ENCODE measurements at places on chromosomes 12 and 14.

- no peak for DNase-seq
Measured at GRCh38 chr12:99388671-99389195, 258.8 kb upstream of the GARIN6 start.

DNA sequence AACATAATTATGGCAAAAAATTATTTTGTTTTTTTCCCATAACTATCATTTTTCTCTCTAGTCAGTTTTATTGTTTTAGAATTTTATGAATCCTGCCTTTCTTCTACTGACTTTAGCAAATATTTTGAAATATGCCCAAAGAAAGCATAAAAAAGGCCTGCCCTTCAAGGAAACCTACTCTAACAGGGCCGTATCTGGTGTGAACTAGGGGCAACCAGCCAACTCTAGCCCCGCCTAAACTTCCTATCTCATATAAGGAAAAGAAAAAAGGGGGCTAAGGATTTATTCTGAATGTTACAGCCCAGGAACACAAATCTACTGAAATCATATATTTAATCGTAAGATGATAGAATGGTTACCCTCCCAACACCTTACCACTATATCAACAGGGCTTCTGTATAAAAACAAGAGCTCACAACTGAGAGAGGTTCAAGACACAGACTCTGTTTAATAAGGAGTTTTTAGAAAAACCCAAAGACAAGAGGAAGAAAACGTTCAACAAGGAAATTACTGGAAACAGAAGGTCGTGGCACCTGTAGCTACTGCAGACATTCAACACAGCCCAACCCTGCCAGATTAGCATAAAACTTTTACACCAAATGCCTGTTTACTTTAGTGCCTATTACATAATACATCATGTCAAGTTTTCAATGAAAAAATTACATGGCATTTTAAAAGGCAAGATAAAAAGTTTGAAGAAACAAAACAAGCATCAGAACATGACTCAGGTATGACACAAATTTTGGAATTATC is 12.9 kb upstream of the EPYC start:
- no peak for DNase-seq

DNA sequence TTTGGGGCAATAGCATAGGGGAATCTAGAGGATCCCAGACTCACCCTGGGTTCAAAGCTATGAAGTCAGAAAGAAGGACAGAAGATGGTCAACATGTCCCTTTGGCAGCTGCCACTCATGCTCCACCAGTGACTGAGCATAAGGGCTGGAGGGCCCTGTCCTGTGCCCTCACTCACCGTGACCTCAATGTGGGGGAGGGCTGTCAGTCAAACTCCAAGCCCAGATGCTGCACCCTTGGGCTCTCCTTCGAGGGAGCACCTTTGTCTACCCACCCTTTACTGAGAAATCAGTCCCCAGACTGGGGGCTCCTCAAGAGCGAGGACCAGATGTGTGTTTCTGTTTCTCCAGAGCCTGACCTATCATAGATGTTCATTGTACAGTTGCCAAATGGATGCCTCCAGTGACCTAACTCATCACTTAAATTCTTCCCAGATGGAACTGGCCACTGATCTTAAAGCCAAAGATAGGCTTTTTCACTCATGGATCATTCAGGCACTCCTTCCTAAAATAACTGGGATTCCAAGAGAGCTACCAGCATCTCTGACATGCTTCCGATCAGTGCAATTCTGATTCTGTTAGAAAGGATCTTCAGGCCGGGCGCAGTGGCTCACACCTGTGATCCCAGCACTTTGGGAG is 27.2 kb upstream of the VSX2 start:
- no peak for DNase-seq

- no peak for DNase-seq
Measured at GRCh38 chr12:109900752-109901580, 892 bp downstream of the TCHP start.

DNA sequence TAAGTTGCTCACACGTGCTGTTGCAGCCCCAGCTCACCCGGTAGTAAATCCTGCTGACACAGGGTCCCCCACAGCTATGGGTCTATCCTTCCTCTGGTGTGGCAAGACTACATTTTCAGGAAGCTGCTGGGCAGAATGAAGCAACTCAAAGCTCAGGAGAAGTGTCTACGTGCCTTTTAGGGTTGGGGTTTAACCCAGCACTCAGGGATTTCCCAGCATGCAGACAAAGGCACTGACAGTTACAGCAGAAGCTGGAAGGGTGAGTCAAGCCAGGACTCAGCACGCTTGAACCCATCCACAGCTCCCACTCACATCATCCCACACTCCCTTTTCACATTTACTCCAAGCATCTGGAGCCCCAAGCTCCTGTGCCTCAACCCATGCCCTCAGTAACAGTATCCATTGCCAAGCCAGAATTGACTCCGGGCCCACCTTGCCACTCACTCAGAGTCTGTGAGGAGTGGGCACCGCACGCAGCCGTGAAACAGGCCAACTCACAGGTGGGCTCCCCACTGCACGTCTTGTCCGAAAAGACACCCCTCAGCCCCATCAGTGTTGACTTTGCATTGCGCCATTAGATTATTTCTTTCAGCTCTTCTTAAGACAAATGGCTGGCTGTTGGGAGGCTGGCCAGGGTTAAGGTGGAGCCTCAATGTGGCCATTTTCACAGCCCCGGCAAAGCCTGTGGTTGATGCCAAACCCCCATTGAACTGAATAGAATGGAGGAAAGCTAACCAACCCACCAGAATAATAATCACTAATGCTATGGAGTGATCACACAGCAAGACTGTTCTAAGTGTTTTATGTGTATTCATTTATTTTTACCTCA is 59.6 kb downstream of the ZFP36L1 start:
- no peak for DNase-seq

DNA sequence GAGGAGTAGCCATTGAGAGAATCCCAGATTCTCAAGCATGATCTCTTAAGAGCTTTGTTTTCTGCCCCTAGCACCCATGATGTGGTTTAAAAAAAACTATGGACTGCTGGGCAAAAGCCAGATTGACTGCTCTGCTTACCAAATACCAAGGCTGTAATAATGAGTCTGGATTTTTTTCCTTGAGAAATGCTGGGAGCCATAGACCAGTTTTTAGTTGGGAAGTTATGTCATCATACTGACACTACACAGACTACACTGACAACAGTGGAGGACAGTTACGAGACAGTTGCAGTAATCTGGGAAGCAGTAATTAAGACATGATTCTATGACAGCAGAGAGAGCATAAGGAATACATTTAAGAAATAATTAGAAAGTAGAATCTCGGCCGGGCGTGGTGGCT is 35.8 kb downstream of the SPATA7 start:
- DNase-seq: no peak

DNA sequence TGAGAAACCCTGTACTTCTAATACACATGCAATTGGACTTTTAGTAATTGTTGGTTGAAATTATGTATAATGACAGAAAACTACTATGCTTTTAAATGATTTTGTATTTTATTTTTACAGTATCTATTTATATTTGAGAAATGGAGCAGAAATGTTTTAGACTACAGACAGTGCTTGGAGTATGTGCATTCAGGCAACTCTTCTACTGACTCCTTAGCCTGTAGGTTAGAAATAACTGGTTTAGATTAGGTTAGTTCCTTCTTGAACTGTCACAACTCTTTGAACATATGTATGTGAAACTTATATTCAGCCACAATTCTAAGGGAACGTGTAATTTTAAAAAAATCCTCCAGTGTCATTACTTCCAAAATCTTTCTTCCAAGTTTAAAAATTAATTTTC is 1.7 kb downstream of the FGFR1OP2 start:
- DNase-seq: no peak

GRCh38 chr12:110585231-110585799 is 2.2 kb upstream of the PPTC7 start:
- DNase-seq: no peak

GRCh38 chr14:37318938-37319337 is 121.2 kb downstream of the MIPOL1 start:
- DNase-seq: no peak

DNA sequence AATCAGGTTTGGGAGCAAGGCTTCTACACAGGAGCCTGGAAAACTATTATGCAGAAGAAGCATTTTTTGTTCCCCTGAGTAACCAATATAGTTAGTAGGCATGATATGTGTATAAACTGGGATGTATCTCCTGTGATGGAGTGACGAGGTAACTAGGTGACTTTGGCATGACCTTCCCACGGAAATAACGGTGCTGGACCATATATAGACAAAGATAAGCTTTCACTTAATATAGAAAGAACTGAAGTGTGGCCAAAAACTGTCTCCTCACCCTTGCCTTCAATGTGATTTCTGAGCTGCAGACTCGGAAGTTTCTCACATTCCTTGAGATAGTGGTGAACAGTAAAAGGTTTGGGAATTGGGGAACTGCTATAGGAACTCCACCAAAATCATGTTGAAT is 185.3 kb downstream of the CACNA1C start:
- DNase-seq: no peak

GRCh38 chr14:45181329-45181728 is 45.6 kb downstream of the FANCM start:
- DNase-seq: no peak

- DNase-seq: no peak
Measured at GRCh38 chr12:119870457-119870856, 6.7 kb downstream of the CIT start.

DNA sequence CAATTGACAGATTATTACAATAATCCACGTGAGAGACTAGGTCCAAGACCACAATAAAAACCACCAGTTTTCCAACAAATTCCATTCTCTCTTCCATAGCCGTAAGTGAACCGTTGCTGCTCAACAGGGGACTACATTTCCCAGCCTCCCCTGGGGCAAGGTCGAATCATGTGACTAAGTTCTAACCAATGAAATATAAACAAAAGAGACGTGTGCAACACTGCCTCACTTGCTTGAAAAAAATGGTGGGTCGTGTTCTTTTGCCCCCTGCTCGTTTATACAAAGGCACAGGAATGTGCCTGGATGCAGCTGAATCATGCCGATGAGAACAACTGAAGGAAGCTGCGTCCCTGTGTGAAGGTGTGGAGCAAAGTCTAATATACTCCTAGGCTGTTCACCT is 51.1 kb downstream of the HSPB8 start:
- DNase-seq: no peak

- DNase-seq: no peak
Measured at GRCh38 chr14:102646615-102647014, 54.2 kb downstream of the RCOR1 start.

DNA sequence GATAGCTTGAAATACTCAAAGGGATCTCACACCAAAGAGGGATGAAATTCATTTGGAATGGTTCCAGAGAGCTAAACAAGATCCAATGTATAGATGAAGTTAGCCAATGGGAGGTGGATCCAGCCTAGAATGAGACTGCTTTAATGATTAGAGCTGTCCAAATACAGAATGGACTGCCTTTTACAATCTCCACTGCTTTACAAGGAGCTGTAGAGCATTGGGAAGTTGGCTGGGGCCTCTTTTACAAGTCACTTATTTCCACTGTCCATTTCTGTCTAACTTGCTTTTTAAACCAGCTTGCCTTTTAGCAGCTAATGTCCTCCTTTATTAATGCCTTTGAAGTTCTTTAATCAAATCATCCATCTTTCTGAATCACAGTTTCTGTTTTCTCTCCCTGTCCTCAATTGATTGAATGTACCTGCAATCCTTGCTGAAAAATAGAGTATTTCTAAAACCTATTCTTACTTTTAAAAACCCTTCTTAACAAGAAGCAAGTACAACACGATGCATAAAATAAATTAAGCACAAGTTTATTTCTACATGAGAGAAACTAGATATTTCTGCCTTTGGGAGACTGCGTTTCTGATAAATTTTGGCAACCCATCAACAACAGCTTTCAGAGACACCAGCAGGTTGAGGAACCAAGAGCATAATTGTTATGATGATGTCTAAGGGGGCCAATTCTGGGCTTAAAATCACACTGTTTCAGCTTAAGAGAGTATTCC is 3.4 kb upstream of the ATP2A2 start:
- DNase-seq: no peak

DNA sequence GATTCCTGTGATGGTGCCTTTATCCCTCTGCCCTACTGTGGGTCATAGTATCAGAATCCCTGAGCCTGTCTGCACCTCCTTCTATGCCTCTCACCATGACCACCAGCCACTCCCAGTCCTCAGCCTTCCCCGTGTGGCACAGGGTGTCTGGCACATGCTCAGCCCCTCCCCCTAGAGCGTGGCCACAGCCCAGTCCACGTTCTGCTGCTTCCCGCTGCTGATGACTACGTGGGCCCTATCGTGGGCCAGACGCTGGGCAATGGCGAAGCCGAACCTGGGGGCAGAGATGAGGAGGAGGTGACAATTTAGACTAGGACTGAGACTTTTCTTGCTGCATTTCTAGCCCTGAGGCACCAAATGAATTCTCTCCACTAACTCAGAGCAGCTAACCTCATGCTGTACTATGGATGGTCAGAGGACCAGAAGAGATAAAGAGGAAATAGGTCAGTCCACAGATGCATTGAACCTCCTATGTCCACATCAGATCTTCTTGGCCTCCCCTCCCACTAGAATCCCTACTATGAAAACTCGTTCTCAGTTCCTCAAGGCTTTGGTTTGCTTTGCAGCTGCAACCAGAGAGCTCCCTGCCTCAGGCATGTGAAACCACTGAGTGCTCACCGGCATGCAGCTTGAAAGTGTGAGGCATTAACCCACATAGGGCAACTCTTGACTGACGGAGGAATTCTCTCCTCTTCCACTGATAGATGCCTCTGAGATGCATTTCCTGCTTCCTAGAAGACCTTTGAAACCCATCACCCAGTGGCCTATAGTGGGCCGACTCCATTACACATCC is 126.3 kb upstream of the DHRS4 start:
- DNase-seq: no peak

DNA sequence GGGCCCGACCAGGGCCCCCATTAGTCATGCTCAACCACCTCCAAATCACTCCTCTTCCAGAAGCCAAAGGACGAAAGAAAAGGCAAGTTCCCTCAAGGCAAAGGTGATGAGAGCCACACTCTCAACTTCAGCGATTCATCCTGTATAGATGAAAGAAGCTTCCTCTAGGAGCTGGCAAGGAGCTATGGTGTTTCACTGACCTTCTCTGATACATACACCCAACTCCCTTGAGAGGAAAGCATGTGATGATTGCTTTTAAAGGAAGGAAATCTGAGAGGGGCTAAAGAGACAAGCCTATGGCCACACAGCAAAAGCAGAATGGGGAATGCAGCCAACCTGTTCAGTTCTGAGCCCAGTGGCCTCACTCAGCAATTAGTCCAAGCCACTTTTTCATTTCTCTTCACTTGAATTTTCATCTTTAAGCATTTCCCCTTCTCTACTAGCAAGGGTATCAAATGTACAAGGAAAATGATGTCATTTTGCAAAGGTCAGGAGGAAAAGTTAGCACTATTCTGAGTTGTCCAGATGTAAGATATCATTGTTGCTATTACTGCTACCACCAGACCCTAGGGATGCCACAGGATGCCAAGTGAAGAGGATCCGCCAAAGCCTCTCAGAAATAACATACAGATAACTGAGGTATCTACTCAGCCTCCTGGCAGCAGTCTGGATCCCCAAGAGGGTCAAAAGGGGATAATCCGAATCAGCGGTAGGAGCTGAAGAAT is 82.5 kb downstream of the MAP3K9 start:
- DNase-seq: no peak

DNA sequence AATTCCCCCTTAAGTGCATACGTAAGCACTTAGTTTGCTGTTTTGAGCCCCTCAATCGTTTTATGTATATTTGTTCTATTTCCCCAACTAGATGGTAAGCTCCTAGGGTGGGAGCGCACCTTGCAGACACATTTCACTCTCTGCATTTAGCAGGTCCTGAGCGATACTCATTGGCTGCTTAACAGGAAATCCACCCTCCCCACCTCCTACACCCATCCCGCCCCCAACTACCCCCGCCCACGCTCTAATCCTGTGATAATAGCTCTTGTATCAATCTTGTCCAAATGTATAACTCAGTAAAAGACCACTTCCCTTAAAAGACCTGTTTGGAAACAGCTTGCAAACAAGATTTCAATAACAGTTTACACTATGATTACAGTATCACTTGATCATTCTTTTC is 8.1 kb downstream of the LPAR5 start:
- DNase-seq: no peak

- DNase-seq: no peak
Measured at GRCh38 chr12:110533607-110534006, 31.5 kb downstream of the RAD9B start.
